ENCODE measurements at places on chromosomes 2 and 18. TPM values are rescaled to one million over a fixed set of nuclear protein-coding genes. Genes with fewer than 3 reads are reported as not detected.

GRCh38 chr2:230326453-230327417 is at the start of gene SP140L:
TSS of gene SP140L (plus strand) at chr2:230327193. CDS start at chr2:230327270, 77 bp downstream.
- DNase-seq, result peak; percentile 83

- DNase-seq, result no peak
Observed at GRCh38 chr2:109679626-109680025, 65.5 kb downstream of the SOWAHC start.

- no peak for DNase-seq
Observed at GRCh38 chr2:176619504-176619903, 350.3 kb downstream of the MTX2 start.

- DNase-seq, result no peak
Observed at GRCh38 chr2:157692768-157693167, 64.1 kb upstream of the ACVR1C start.

DNA sequence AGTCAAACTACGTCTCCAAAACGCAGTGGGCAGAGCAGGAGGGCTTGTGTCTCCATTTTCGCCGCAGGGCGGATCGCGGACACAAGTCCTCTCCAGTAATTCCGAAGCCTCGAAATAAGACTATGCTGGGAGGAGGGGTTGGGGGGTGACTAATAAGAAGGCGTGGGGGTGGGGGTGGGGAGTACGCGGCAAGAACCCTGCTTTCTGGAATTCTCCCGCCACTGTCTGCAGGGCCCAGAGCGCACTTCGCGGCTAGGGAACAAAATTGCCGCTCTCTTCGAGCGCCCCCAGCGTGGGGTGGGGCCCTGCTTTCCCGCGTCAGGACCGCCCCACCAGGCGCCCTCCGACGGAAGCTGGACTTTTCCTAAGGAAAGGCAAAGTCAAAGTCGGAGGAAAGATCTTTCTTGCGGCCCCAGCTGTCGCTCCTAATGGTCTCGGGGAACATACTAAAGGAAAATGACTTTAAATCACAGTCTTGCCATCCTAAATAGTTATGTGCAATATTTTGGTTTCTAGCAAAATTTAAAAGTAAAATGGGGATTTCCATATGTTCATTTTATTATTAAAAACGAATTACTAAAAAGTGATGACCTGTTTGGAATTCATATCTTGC is 11.9 kb downstream of the NR4A2 start:
- DNase-seq, result peak; percentile 82

- no peak for DNase-seq
Observed at GRCh38 chr2:173150087-173150486, 74.4 kb downstream of the MAP3K20 start.

DNA sequence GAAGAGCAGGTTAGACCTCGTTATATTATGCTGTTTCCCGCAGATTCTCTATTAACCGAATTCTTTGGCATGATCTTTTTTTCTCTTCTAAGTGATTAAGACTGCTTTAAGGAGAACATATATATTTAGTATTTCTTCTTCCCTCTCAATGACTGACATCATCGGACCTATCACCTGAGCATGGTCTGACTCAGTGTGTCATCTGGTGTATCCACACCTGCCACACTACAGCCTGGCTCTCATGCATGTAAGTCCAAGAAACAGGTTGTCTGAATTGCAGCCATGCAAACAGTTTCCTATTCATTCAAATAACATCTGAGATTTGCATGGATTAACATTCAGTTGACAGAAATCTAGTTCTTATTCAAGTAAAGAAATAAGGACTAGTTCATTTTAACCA is 55.1 kb upstream of the CWC22 start:
- DNase-seq, result no peak

FIGN gene
- total RNA-seq, result 22.2 TPM

AMER3 gene
- total RNA-seq, result not detected

PARD3B gene
- 100 TPM for total RNA-seq

PHOSPHO2 gene
- total RNA-seq, result 8.5 TPM

LYPD6B gene
- not detected for total RNA-seq
